ENCODE measurements at places on chromosomes 6 and 20.

- DNase-seq, result no peak
These were observed 7.9 kb upstream of the TREM1 start for GRCh38 chr6:41294214-41294872.

DNA sequence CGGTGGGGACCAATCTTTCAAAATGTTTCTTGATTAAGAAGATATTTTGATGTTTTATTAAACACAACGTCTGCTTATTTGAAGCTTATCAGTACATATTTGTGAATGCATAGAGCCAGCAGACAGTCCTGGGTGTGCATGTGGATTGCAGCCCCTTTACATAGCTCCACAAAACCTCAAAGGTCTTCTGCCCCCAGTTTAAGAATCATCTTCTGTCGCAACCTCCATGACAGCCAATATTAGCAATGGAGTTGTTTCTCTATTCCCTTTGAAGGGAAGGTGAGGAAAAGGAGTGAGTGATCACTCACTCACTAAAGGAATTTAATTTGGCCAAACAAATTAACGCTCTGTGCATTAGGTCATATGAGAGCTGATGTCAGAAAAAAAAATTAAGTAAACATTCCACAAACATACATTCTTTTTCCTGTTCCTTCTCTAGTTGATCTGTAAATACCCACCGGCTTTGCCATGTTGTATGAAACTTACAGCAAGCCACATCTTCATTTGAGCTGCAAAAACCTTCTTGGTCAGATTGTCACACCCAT, 152.9 kb downstream of the SIM1 start:
- no peak for DNase-seq

- DNase-seq, result no peak
These were observed 20.8 kb downstream of the GFOD1 start for GRCh38 chr6:13466304-13467215.

DNA sequence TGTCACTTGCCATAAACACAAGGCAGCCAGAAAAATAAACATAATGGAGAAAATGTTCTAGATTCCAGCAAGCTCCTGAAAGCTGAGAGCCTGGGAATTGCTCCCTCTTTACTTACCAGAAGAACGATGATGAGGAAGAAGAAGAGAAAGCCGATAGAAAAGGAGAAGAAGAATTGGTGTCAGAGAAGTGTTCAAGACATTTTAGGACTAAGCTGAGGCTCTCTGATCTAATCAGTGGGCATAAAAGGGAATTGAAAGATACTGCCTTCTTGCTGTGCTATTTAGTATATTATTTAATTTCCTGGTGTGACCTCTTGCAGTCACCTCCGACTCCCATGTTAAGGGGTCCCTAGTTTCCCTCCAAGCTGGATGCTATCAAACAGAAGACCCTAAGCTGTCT, 316.6 kb upstream of the JARID2 start:
- no peak for DNase-seq

DNA sequence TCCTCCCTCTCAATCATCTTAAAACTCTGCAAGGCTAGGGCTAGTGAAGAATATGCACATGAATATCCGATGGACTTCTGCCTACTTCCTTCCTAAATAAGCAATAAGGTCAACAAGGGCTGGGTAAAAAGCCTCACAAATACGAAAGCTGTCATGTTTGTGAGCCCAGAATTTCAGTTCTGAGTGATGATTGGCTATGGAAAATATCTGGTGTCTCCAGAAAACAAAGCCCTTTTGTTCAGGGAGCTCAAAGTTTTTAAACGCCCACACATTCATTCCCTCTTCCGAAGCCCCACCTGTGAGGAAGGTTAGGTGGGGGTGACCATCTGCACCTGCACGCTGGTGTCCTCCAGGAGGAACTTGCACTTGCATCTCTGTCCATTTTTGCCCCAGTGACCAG, 126.9 kb upstream of the ARMC2 start:
- no peak for DNase-seq

DNA sequence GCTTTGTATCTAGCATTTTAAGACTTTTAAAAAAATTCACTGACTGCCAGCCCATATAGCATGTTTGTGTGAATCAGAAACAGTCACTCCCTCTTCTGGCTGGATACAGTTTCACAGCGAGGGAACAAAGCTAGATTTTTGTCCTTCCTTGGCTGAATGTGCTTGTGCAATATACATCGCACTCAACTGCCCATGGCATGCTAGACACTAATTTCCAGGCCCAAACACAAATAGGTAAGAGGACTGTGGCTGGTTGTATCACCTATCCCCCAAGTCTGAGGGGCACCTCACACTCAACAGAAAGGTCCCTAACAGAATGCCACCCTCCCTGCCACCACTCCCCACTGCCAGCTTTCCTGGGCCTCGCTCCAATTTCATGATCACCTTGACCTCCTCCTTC, 16.2 kb upstream of the BLCAP start:
- DNase-seq, result no peak

- DNase-seq, result no peak
These were observed 1.4 kb downstream of the RREB1 start for GRCh38 chr6:7108964-7109836.

GRCh38 chr20:29296256-29297230, 1960.9 kb upstream of the DEFB115 start:
- no peak for DNase-seq

DNA sequence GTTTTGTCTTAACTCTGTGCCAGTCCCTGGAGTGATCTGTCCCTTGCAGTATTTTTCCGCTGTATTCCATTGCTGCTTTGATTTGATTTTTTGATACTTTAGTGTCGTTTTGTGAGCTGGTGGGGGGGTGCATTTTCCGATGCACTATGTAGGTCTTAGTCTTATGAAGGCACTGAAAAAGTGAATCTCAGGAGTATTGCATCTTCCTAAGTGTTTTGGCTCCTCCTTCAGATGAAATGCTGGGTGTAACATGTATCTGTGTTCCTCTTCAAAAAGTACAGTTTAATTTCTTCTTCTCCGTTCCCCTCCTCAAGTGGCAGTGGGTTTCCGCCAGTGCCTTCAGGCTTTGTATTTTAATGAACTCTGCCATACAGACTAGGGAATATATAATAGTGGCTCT, 580.7 kb upstream of the GJE1 start:
- DNase-seq, result no peak

GRCh38 chr20:49602345-49603208, 34.6 kb upstream of the PTGIS start:
- DNase-seq, result no peak

- no peak for DNase-seq
These were observed 30.2 kb downstream of the INSM1 start for GRCh38 chr20:20398123-20398522.

Data from stimulated activated CD4-positive, alpha-beta T cell treated with anti-CD3 and anti-CD28 coated beads, Interleukin-15, amount 100 ng/mL, for 1 hour (primary cell).